Stimulated activated CD8-positive, alpha-beta memory T cell treated with anti-CD3 and anti-CD28 coated beads, Interleukin-15, amount 100 ng/mL, for 1 hour (primary cell): ENCODE measurements at places on chromosomes 7 and 10.

GRCh38 chr7:129851809-129852208, 101.0 kb downstream of the UBE2H start:
- no peak for DNase-seq

GRCh38 chr10:75197066-75197465, 13.5 kb upstream of the VDAC2 start:
- no peak for DNase-seq

GRCh38 chr7:133365917-133366316, 113.0 kb downstream of the EXOC4 start:
- DNase-seq = no peak

- no peak for DNase-seq
Measured at GRCh38 chr10:24793648-24794379, 70.1 kb upstream of the ARHGAP21 start.

DNA sequence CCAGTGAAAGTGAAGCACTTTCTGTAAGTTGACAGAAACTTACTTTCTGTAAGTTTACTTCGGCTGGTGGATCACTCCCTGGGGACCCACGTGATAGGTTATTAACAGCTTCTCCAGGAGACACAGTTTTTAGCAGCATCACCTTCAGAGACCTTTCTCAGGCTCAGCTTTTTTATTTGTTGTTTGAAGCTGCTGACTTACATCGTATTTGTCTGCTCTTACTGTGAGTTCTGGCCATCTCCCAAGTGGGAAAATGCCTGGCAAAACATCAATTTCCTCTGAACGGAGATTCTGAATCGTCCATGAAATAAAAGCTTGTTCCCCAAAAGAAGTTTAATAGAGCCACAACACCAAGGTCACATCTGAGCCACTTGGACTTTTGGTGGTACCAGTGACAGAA, 178.7 kb upstream of the PODXL start:
- DNase-seq = no peak

GRCh38 chr10:52658112-52658511, 114.5 kb downstream of the MBL2 start:
- no peak for DNase-seq

- no peak for DNase-seq
Measured at GRCh38 chr10:8726084-8726778, 671.7 kb downstream of the GATA3 start.

DNA sequence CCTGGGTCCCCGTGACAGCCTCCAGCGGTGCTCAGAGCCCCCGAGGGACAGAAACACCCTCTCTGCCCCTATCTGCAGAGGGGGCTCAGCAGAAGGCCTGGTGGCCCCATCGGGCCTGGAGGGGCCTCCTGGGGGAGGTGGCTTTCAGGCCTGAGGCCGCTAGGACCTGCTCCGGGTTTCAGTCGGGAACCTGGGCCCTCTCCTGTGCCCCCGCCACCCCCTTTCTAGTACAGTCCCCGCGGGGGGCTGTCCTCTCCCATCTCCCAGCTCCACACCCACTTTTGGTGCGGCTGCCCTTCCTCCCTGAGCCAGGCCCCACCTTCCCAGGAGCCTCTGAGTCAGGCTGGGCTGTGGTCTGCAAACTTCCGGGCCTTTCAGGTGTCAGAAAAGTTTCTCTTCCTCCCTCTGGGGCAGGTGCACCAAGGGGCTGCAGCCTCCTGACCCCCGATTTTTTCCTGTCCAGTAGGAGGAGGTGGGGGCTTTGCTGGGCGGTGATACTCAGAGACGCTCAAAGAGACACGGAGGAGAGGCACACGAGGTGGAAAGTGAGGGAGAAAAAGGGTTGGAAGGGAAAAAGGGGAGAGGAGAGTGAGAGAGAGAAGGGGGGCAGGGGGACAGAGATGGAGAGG, 692 bp downstream of the CARD11 start:
- DNase-seq = peak; percentile 49
